ENCODE measurements at places on chromosomes 3 and 15.
A peak's percentile ranks its signal among the peaks of the same experiment; 100 is the strongest.

- DNase-seq: no peak
These were observed 205.8 kb downstream of the SLCO3A1 start for GRCh38 chr15:92059036-92059970.

DNA sequence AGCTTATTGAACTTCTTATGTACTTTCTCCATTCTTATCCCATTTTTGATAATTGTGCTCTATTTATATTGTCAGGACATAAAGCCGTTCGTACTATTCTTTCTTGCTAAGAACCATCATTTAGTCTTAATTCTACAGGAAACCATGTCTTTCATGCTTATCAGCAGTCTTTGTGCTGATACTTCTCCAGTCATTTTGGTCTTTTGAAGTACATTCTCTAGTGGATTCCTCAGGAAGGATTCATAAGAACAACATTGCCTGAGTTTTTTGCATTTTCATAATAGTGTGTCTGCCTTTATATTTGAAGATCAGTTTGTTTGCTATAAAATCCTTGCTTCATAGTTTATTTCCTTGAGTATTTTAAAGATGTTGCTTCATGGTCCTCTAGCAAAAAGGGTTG, 126.6 kb upstream of the NEO1 start:
- no peak for DNase-seq

DNA sequence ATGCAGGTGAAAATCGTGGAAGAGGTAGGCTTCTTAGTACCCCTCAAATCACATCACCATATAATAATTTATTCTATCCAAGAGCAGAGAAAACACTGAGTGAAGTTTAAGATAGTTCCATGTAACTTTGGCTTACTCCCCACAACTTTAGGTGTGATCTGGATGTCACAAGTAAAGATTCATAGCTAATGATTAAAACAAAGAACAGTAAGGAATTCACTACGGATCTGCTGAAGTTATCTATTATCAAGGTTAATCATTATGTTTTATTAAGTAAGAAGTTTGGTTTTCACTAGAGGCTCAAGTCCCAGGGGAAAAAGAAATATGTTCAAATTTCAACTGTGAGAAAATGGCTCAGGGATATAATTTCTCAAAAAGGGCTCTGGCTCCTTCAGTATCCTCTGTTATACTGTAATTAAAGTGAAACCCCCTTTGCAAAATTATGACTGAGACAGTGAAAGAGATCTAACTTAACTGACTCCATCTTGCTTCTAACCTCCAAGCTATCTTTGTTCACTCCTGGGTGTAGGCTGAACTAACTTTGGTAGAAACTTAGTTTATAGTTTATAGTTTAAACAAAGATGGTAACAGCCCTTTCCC, 17.1 kb downstream of the CD80 start:
- no peak for DNase-seq

- no peak for DNase-seq
These were observed 146.2 kb downstream of the KLF13 start for GRCh38 chr15:31472636-31473384.

GRCh38 chr3:155809181-155809580, 3.1 kb upstream of the C3orf33 start:
- no peak for DNase-seq

- peak; percentile 20 for DNase-seq
These were observed 585 bp downstream of the KIF23 start for GRCh38 chr15:69414701-69415167.

GRCh38 chr3:64685800-64686445, 1.9 kb downstream of the ADAMTS9 start:
- no peak for DNase-seq

- no peak for DNase-seq
These were observed 28.0 kb downstream of the ARHGAP31 start for GRCh38 chr3:119322021-119322834.

DNA sequence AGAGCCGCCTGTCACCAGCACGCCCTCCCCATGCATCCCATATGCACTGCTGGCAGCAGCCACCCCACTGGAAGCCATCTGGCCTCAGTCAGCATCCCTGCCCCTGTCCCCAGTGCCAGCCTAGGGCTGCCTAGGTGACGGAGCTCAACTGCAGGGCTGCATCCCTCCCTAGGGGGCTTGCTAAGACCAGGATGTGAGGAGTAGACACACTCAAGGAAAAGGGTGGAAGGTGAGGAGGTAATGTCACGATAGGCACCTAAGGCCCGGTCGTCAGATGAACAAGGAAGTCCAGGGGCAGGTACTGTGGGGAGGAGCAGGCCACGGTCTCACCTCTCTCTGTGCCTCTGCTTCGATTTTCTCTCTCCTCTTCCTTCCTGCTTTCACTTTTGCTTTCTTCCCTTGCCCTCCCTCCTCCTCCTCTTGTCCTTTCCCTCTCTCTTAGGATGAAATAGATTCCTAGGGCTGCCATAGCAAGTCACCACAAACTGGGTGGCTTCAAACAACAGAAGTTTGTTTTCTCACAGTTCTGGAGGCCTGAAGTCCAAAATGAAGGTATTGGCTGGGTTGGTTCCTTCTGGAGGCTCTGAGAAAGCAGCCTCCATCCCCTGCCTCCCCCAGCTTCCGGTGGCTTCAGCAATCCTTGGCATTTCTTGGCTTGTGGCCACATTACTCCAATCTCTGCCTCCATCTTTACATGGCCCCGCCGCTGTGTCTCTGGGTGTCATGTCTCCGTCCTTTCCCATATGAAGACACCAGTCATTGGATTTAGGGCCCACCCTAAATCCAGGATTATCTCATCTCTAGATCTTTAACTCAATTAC, 298.3 kb downstream of the SHQ1 start:
- no peak for DNase-seq

DNA sequence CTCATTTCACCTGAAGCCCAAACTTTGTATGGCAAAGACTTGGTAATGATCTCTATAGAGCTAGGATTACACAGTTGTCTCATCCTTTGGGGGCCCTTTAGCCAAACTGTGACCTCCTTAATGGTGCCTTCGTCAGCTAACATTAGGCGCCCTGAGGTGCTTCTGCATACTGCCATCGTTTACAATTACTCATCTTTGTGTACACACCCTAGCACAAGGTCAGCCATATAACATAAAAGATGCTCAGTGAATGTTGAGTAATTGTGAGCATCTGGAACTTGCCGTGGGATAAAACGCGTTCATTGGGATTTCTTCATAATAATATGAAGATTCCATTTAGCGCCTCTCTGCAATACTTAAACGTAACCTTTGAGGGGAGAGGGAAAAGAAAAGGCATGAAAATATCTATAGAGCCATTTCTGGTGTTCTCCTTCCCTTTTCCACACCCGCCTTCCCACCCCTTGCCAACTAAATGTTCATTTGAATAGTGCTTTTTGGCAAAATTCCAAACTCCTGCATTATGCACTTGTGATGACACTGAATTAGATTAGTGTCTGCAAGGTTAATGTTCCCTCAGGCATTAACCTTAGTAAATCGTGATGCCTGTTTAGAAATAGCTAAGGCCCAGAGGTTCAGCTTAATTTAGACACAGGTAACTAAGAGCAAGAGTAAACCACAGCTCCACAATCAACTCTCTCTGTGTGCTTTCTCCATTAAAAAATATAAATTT, 990 bp upstream of the ZNF148 start:
- no peak for DNase-seq

- DNase-seq: no peak
These were observed 315.9 kb downstream of the FEZF2 start for GRCh38 chr3:62057339-62058047.

- DNase-seq: no peak
These were observed 25.8 kb upstream of the TMCC1 start for GRCh38 chr3:129919357-129919756.

GRCh38 chr3:168083906-168084305, 11.8 kb downstream of the GOLIM4 start:
- no peak for DNase-seq

GRCh38 chr15:30953731-30954378, 37.6 kb downstream of the MTMR10 start:
- no peak for DNase-seq

GRCh38 chr3:3316521-3316920, 137.0 kb upstream of the CRBN start:
- DNase-seq: no peak

DNA sequence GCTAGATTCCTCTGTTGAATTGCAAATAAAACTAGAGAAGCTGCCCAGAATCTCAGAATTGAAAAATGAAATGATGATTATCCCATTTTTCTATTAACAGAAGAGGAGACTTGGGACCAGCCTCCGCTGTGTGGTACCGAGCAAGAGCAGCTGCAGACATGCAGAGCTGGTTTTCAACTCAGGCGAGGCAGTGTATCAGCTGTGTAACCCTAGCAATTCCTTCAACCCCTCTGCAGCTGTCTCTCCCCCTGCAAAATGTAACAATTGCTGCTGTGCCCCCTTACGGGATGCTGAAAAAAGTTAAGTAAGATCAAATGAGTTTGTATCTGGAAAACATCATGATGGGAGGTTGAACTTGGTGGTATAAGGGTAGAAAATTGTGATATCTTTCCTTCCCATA, 98.5 kb upstream of the C3orf80 start:
- DNase-seq: no peak

DNA sequence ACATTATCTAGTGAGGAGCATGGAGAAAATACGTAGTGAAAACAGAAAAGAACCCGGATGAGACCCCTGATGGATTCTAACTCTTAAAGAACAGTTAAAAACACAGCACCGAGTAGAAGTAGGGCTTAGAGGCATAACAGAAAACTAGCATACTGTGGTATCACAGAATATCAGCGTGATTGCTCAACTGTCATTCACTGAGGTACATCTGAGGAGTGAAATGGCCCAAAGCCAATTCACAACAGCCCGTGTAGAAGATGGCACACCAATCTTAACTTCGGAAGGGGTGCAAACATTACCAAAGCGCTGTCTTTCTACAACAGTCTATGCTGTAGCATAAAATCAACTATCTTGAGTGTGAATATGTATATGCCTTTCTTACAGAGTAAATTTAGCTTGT, 1.8 kb downstream of the CLASP2 start:
- no peak for DNase-seq

DNA sequence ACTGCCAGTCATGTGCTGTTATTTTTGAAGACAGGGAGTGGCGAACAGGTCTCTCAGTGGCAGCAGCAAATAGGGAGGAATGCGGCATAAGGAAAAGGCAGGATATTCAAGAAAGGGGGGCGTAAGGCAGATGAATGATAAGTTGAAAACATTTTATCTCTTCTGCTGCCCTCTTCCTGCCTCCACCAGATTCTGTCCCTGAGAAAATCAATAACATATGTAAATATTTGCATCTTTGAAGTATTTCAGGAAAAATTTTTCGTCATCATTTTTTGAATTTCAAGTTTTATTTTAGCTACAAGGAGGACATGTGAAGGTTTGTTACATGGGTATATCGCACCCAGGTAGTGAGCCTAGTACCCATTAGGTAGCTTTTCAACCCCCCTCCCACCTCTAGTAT, 616.7 kb downstream of the MCTP2 start:
- DNase-seq: no peak

- no peak for DNase-seq
These were observed 382.9 kb downstream of the GABRG3 start for GRCh38 chr15:27353856-27354255.

DNA sequence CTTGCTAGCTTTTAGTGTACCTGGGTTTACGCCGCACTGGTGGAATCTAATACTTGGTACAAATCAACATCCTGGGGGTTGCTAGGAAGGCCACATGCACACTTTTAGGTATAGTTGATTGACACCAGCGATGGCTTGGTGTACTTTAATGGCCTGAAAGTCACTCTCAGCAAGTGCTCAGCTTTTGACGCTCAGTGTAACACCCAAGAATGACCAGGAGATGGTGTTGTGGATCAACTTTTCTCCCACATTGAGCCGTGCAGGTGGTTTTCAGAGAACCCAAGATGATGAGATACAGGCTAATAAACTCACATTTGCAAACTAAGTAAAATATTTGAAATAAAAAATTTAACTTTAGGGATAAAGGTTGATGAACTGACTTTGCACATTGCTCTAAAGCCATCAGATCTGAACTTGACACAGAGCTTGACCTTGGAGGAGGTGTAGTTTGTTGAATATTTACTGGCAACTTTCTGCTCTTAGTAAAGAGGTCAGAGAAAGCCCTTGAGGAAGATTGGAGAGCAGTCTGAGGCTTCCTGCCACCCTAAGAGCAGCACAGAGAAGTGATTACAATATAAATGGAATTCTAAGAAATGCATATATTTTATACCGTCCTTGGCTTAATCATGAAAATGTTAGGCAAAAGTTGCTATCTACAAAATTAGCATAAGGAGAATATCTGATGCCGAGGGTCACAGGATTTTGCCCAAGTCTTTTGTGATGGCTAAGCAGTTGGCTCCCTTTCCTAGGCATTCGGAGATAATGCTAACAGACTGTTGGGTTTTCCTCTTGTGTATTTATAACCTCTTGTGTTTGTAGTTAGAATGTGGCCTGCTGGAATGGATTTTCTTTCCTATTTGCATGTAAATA, 143.4 kb upstream of the RASGRP1 start:
- DNase-seq: no peak

DNA sequence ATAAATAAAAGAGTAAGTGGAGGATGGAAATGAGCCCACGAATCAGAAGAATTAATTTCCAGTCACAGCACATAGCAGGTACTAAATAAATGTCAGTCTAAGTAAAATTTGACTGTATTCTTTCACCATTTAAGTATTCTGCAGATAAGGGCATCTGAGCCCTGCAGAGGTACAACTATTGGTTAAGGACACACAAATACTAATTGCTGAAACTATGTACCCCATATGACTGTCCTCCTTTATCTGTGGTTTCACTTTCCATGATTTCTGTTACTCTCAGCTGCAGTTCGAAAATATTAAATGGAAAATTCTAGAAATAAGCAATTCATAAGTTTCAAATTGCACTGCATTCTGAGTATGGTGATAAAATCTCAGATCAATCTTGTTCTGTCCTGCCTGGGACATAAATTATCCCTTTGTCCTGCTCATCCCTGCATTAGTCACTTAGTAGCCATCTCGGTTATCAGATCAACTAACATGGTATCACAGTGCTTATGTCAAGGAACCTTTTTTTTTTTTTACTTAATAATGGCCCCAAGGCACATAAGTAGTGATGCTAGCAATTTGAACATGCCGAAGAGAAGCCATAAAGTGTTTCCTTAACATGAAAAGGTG, 95.1 kb downstream of the LSAMP start:
- no peak for DNase-seq

GRCh38 chr15:42193383-42193782, 14.7 kb downstream of the VPS39 start:
- no peak for DNase-seq

All from stimulated activated CD4-positive, alpha-beta T cell treated with anti-CD3 and anti-CD28 coated beads, TNF-alpha, amount 100 ng/mL, for 48 hours (primary cell).